ENCODE measurements at places on chromosomes 6 and 20.

GRCh38 chr6:36442103-36442670 lies 467 bp downstream of the PXT1 start:
- DNase-seq = no peak

DNA sequence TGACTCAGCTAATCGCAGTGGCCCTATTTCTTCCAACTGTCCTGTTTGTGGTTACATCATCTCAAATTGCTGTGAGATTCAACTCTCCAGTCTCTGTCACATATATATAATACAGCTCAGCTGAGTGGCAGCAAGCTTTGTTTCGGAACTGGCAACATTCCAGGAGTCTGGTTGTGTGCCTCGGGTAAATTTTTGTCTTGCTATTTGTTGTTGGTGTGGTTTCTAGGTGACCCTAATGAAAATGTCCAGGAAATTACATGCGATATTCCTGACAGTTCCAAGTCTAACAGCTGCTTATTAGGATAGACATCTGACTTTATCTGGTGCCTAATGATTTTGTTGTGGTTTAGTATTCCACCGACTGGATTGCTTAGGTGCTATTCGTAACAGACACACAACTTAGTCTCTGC lies 581.8 kb downstream of the CD109 start:
- peak; percentile 57 for DNase-seq

- DNase-seq = no peak
Measured at GRCh38 chr6:129662406-129662766, 47.6 kb downstream of the ARHGAP18 start.

DNA sequence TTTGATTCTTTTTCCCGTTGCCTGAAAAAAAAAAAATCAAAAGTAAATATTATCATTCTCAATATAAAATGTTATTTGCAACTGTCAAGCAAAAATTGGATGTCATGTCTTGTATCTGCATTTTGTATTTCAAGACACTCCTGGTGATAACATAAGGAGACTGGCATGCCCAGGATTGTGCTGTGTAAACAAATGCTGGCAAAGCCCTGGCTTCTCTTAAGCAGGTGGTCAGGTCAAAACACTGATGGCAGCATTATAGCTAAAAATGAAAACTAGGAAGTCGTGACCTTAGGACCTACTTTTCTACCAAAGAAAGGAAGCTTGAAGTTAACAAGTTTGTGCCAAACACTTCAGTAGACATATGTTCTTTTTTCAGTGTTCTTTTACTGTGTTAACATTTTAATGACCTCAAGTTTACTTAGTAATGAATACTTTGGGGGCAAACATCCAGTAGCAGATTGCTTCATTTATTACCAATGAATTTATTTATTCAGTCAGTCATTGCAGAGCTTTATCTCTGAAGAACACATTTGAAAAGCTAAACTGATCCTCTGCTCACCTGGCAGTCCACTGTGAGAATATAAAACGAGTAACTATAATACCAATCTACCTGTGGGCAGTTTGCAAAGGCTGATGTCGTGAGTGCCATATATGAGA lies 243.1 kb upstream of the FLRT3 start:
- no peak for DNase-seq

Measured in fibroblast of skin of scalp (primary cell).